ENCODE measurements at places on chromosomes 16 and 17. TPM values are rescaled to one million over a fixed set of nuclear protein-coding genes. Genes with fewer than 3 reads are reported as not detected.
A peak's percentile ranks its signal among the peaks of the same experiment; 100 is the strongest.

GRCh38 chr16:48161906-48162305, 6.1 kb upstream of the ABCC12 start:
- no peaks in the 10 kb centered on the region for H3K27me3 ChIP-seq
- no peaks in the 10 kb centered on the region for H3K4me1 ChIP-seq
- no peak for DNase-seq

GRCh38 chr16:76428858-76429257, 151.7 kb downstream of the CNTNAP4 start:
- H3K4me1 ChIP-seq: no peaks in the 10 kb centered on the region
- H3K36me3 ChIP-seq: no peaks in the 10 kb centered on the region
- no peak overlapping the region for H3K4me3 ChIP-seq
- DNase-seq: no peak
- no peaks in the 10 kb centered on the region for H3K27me3 ChIP-seq

GRCh38 chr17:54844233-54844632, 56.4 kb upstream of the TOM1L1 start:
- H3K36me3 ChIP-seq: no peaks in the 10 kb centered on the region
- no peak overlapping the region for H3K4me3 ChIP-seq
- H3K27ac ChIP-seq: no peak overlapping the region
- no peak for DNase-seq

DNA sequence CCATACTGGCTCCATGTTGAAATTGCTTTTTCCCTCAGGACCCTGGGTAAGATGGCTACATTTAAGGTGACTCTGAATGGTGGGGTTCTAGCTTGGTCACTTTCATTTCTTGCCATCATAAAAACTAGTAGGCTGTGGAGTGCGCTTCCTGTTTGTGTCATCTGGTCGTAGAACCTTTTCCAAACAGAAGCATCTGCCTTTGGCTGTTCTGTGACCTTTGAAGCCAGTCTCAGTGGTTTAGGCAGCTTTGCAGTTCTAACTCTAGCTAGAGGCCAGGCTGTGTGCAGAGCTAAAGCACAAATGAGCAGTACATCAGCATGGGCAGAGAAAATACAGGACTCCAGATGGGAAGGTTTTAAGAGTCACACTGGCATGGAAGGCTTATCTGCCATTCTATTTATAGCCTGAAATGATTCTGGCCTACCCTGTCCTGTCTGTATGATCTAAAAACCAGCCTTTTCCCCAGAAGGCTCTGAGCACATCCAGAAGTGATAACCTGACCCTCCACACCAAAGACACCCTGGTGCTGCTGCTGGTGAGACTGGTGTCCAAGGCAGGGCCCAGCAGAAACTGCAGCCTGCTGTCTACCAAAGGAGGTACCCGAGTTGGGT, 8.6 kb downstream of the ESRP2 start:
- H3K36me3 ChIP-seq: no peaks in the 10 kb centered on the region
- no peaks in the 10 kb centered on the region for H3K27me3 ChIP-seq
- H3K27ac ChIP-seq: no peak overlapping the region
- no peaks in the 10 kb centered on the region for H3K4me1 ChIP-seq

- H3K4me3 ChIP-seq: no peak overlapping the region
- no peaks in the 10 kb centered on the region for H3K27me3 ChIP-seq
- no peak overlapping the region for H3K27ac ChIP-seq
- no peaks in the 10 kb centered on the region for H3K4me1 ChIP-seq
Measured at GRCh38 chr17:39937447-39937846, 9.9 kb downstream of the LRRC3C start.

DNA sequence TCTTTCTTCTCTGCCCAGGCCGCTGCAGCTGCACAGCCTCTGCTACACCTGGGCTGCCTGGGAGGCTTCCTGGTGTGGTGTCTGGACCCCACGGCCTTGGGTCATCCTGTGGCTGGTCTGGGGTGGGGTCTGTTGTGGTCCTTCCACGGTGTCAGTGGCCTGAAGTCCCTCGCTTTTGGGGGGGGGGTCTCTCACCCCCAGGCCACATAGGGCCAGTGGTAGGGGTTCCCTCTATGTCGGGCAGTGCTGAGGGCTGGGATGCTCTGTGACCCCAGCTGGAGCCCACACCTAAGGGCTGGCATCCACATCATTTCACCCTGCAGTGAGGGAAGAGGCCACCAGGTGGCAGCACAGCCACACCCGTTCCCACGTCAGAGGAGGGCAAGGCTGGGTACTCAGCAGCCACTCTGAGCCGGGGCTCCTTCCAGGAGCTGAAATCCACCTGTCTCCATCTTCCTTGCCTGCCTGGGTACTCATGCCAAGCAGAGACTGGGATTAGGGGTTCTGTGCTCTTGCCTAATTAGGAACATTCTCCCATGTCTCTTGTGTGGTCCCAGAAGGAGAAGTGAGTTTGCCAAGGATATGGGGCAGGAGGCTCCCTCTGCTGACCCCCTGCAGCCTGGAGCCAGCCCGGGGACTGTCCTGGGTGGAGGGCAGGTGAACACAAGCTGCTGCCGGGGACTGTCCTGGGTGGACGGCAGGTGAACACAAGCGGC, 13.0 kb downstream of the ENGASE start:
- no peaks in the 10 kb centered on the region for H3K27me3 ChIP-seq
- no peak overlapping the region for H3K4me3 ChIP-seq
- H3K4me1 ChIP-seq: peaks cover 8% of the 10 kb centered on the region
- no peak overlapping the region for H3K27ac ChIP-seq

GRCh38 chr17:43536236-43536992, 9.7 kb downstream of the ETV4 start:
- H3K27me3 ChIP-seq: no peaks in the 10 kb centered on the region
- no peak overlapping the region for H3K4me3 ChIP-seq
- H3K27ac ChIP-seq: no peak overlapping the region

- H3K4me1 ChIP-seq: no peaks in the 10 kb centered on the region
- H3K36me3 ChIP-seq: no peaks in the 10 kb centered on the region
- no peak for DNase-seq
- no peak overlapping the region for H3K4me3 ChIP-seq
- H3K27me3 ChIP-seq: no peaks in the 10 kb centered on the region
Measured at GRCh38 chr16:61149709-61150108, 886.5 kb downstream of the CDH8 start.

DNA sequence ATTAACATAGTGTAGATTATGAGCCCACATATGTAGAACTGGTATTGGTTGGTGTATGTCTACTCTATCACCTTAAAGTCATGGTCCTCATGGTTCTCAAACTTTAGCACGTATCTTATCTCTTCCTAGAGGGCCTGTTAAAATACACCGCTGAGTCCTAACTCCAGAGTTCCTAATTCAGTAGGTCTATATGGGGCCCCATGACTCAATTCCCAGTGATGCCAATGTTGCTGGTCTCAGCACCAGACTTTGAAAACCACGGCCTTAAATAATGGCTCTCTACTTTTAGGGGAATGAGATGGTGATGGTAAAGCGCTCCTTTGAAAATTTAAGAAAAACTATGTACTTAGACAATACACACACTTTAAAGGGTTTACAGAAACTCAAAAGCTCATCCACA, 36.6 kb downstream of the SMURF2 start:
- no peak overlapping the region for H3K4me3 ChIP-seq
- no peaks in the 10 kb centered on the region for H3K36me3 ChIP-seq
- H3K27ac ChIP-seq: no peak overlapping the region

DNA sequence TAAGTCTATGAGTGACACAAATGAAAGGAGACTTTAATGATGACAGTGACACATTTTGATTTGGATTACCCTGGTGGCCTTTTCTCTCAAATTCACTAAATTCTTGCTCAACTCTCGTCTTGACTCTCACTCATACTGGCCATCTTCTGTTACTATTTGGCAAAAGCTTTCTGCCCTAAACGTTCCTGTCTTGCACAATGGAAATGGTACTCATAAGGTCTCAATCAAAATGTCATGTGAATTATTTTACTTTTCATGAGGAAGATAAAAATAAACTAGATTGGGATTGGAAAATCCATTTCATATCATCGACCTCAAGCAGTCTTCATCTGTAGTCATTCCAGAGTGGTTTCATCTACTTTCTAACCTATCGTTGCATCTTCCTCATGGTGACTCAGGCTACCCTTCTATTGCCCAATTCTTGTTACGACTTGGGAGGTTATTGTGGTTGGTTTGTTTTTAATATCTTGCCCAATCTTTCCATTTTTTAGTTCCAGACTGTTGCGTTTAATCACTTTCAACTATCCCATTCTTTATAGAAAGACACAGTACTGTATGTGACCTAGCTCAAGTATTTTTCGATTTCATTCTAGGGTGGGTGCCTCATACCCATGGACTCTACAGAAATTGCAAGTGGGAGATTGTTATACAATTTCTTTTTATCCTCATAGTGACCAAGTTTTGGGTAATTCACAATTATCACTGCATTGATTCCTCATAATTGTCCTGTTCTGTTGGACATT, 317.2 kb upstream of the KCNJ16 start:
- peaks cover 3% of the 10 kb centered on the region for H3K4me1 ChIP-seq
- no peak overlapping the region for H3K4me3 ChIP-seq
- DNase-seq: no peak
- H3K36me3 ChIP-seq: no peaks in the 10 kb centered on the region
- H3K27me3 ChIP-seq: no peaks in the 10 kb centered on the region
- no peak overlapping the region for H3K27ac ChIP-seq

GRCh38 chr16:4511441-4512082, 27.0 kb downstream of the CDIP1 start:
- no peaks in the 10 kb centered on the region for H3K36me3 ChIP-seq
- H3K4me1 ChIP-seq: no peaks in the 10 kb centered on the region
- no peak overlapping the region for H3K27ac ChIP-seq
- DNase-seq: peak; percentile 54

The RNF222 gene
- not detected for total RNA-seq

The SPNS2 gene
- total RNA-seq: 4.2 TPM
